IPS DF 6.9 (cell line): ENCODE measurements at places on chromosomes 6 and 20.

- no peak overlapping the region for H3K27ac ChIP-seq
- no peak for DNase-seq
- no peaks in the 10 kb centered on the region for H3K4me1 ChIP-seq
- no peak overlapping the region for H3K4me3 ChIP-seq
- no peaks in the 10 kb centered on the region for H3K36me3 ChIP-seq
Measured at GRCh38 chr6:130961148-130961547, 101.9 kb downstream of the EPB41L2 start.

DNA sequence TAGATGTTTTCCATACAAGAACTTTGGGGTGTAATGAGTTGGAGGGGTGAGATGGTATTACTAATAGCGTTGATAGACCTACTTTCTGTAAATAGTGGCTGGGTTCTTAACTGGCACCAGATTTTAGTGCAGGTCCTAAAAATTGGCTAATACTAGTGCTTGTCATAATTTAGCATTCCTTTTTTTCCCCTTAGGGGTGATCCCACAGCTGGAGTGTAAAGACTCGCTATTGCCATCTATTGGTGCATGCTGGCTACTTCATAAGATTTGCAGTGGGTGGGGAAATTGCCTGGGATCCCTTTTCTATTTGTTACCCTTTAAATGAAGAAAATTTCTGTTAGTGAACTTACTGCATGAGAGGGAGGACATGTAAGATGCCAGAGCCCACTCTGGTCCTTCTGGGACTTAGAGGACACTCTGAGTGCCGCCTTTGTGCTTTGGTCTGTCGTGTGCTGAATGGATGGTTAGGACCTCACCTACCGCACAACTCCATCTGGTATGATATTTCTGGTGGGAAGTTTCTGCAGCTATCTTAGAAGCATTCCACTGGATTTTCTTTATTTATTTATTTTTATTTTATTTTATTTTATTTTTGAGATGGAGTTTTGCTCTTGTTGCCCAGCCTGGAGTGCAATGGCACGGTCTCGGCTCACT lies 195.5 kb downstream of the JARID2 start:
- DNase-seq = no peak
- no peak overlapping the region for H3K27ac ChIP-seq
- H3K36me3 ChIP-seq = no peaks in the 10 kb centered on the region
- peaks cover 25% of the 10 kb centered on the region for H3K4me1 ChIP-seq

DNA sequence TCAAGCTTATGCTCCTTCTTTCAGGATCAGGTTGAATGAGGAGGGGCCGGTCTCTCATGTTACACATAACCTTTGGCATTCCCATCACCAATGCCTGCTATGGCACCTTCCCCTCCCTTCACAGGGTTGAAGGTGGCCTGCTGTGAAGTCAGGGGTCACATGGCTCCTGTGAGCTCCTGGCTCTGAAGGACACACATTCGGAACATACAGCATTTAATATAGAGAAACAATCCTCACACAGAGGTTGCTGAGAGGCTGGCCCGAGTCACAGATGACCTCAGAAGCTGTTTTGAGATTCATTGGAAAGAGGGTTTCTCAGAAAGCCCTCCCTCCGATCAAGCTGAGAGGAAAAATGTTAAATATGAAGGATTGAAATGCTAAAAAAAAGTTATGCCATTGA lies 82.1 kb downstream of the PSMG4 start:
- peaks cover 5% of the 10 kb centered on the region for H3K4me1 ChIP-seq
- H3K27me3 ChIP-seq = no peaks in the 10 kb centered on the region
- no peak overlapping the region for H3K4me3 ChIP-seq
- no peak for DNase-seq
- H3K27ac ChIP-seq = no peak overlapping the region

- no peak overlapping the region for H3K4me3 ChIP-seq
- no peak overlapping the region for H3K27ac ChIP-seq
- no peaks in the 10 kb centered on the region for H3K27me3 ChIP-seq
- no peaks in the 10 kb centered on the region for H3K4me1 ChIP-seq
- no peak for DNase-seq
Measured at GRCh38 chr6:64789476-64789875, 917.5 kb downstream of the EYS start.

DNA sequence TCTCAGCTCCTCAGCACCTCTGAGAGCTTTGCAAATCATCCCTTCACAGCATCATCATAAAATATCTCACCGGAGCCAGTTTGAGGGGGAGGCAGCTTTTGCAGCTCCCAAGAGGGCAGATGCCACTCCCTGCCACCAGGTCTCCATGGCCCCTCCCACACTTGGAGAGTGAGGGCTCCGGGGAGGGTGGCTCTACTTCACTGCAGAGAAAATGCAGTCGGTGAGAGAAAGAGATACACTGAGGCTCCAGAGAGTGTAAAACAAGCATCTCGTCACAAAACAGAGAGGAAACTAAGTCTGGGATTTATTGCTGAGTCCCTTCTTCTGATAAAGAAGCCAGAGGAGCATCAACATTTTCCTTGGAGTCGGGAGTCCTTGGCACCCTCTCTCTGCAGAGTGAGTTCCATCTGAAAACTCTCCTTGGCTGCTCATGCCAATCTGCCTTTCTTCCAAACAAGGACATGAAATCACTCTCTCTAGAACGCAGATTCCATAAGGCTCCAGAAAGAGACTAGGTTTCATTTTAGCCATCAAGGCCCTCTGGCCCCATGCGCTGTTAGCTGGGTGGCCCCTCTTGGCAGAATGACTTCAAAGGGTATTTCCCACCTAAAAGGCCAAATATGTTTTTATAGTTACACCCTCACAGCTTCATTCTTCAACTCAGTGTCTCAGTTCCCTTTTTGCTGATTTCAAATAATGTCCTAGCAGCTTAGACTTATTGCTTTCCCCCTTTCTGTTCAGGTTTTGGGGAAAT lies 70.6 kb upstream of the F13A1 start:
- H3K4me1 ChIP-seq = 0 out of 2 replicates have a peak, but pooled peaks cover 2% of the 10 kb centered on the region
- H3K36me3 ChIP-seq = no peaks in the 10 kb centered on the region
- H3K27me3 ChIP-seq = no peaks in the 10 kb centered on the region
- H3K4me3 ChIP-seq = no peak overlapping the region
- H3K27ac ChIP-seq = no peak overlapping the region
- DNase-seq = no peak

DNA sequence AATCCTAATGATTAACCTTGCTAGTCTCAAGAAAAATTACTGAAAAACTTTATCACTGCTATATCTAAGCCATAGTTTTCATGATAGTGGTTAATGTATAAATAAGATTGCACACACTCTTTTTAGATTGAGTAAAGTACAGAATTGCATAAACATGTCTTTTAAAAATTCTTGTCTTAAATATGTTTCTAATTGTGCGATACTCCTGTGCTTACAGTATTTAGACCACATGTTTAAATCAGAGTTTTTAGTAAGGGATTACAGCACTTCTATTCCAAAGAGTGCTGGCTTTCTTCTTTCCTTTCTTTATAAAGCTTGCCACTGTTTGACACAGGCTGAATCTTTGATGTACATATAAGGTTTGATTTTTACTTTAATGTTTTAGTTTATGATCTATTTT lies 36.8 kb upstream of the RGS17 start:
- no peaks in the 10 kb centered on the region for H3K27me3 ChIP-seq
- no peak overlapping the region for H3K4me3 ChIP-seq
- no peak overlapping the region for H3K27ac ChIP-seq
- H3K4me1 ChIP-seq = no peaks in the 10 kb centered on the region
- no peaks in the 10 kb centered on the region for H3K36me3 ChIP-seq
- no peak for DNase-seq

GRCh38 chr20:3105256-3106137 lies 21.0 kb upstream of the AVP start:
- DNase-seq = no peak
- no peak overlapping the region for H3K4me3 ChIP-seq
- H3K4me1 ChIP-seq = no peaks in the 10 kb centered on the region
- no peaks in the 10 kb centered on the region for H3K27me3 ChIP-seq

- no peak overlapping the region for H3K27ac ChIP-seq
- H3K4me1 ChIP-seq = no peaks in the 10 kb centered on the region
- no peak overlapping the region for H3K4me3 ChIP-seq
- H3K36me3 ChIP-seq = no peaks in the 10 kb centered on the region
Measured at GRCh38 chr6:161487217-161487531, 213.3 kb upstream of the AGPAT4 start.

DNA sequence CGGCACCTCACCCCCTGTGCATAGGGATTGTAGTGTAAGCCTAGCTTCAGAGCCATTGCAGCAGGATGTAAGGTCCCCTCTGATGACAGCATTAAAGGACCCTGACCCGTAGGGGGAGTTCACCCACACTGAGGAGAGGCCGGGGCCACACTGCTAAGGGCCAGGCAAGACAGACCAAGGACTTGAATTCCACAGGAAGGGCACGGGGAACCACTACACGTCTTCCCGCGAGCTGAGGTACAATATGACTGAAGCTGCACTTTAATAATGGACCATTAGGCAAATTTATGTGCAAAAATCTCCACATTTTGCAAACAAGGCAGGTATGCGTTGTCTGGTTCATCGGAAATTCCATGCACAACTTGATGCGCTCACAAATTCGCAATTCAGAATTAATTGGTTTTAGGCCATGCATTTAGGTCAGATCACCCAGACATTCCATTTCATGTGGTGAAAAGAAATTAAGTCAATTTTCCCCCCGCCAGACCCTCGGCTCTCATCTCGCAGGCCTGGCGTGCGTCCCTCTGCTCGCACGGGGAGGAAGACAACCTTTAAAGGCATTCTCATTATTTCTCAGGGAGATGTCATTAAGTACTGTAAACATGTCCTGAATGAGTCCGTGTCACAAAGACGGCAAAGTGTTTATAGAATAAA lies 111.8 kb downstream of the FOXA2 start:
- no peak overlapping the region for H3K4me3 ChIP-seq
- no peaks in the 10 kb centered on the region for H3K36me3 ChIP-seq
- no peak overlapping the region for H3K27ac ChIP-seq
- no peaks in the 10 kb centered on the region for H3K4me1 ChIP-seq
- H3K27me3 ChIP-seq = no peaks in the 10 kb centered on the region
- DNase-seq = no peak

DNA sequence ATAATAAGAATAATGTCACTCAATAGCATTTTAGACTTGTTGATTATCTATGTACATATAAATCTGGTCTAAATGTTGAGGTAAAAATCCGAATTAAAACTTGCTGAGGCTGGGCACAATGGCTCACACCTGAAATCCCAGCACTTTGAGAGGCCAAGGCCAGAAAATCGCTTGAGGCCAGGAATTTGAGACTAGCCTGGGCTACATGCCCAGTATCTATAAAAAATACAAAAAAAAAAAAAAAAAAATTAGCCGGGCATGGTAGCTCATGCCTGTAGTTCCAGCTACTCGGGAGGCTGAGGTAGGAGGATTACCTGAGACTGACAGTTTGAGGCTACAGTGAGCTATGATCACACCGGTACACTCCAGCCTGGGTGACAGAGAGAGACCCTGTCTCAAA lies 34.2 kb upstream of the SUPT3H start:
- no peak for DNase-seq
- no peaks in the 10 kb centered on the region for H3K4me1 ChIP-seq
- H3K4me3 ChIP-seq = no peak overlapping the region
- H3K27ac ChIP-seq = no peak overlapping the region
- H3K36me3 ChIP-seq = no peaks in the 10 kb centered on the region

- H3K27me3 ChIP-seq = peaks cover 20% of the 10 kb centered on the region
- H3K4me1 ChIP-seq = peaks cover 5% of the 10 kb centered on the region; the same call in 1 of the 2 replicates
- H3K27ac ChIP-seq = no peak overlapping the region
- no peak for DNase-seq
- no peaks in the 10 kb centered on the region for H3K36me3 ChIP-seq
Measured at GRCh38 chr6:7732228-7732627, 6.3 kb downstream of the BMP6 start.

- H3K36me3 ChIP-seq = no peaks in the 10 kb centered on the region
- no peaks in the 10 kb centered on the region for H3K27me3 ChIP-seq
- no peak overlapping the region for H3K4me3 ChIP-seq
- H3K27ac ChIP-seq = no peak overlapping the region
Measured at GRCh38 chr20:47315339-47316056, 41.0 kb downstream of the ZMYND8 start.

DNA sequence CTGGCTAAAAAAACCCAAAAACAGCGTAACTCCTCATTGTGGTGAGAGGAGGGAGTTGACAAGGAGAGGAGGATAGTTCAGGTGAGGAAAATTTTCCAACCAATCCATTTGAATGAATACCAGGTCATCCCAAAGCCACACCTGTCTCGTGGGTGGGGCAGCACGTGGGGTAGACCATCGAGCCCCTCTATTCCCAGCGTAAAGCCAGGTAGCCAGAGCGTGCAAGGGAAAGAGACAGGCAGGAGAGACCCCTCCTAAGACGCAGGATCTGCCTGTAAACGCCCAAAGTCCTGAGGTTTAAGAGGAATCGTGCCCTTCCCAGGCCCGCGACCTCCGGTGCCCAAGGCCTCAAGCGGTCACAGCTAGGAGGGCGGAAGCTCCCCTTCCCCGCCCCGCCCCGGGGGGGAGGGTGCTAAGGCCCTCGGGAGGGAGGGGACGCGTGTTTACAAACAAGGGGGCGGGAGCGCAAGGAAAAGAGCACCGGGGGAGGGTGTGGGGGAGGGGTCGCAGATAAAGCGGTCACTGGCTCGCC lies 712 bp downstream of the RXRB start:
- peaks cover 8% of the 10 kb centered on the region; the same call in 1 of the 2 replicates for H3K4me1 ChIP-seq
- no peak overlapping the region for H3K27ac ChIP-seq
- DNase-seq = no peak
- H3K27me3 ChIP-seq = no peaks in the 10 kb centered on the region

GRCh38 chr6:56690519-56691285 lies 48.0 kb upstream of the DST start:
- H3K27ac ChIP-seq = no peak overlapping the region
- no peak for DNase-seq
- no peaks in the 10 kb centered on the region for H3K36me3 ChIP-seq
- no peaks in the 10 kb centered on the region for H3K4me1 ChIP-seq
- H3K4me3 ChIP-seq = no peak overlapping the region
